ENCODE measurements at places on chromosomes 12 and 14.

- no peak for DNase-seq
Measured at GRCh38 chr12:2384029-2384386, 331.2 kb downstream of the CACNA1C start.

GRCh38 chr12:46160981-46161690 lies 107.7 kb downstream of the SLC38A1 start:
- no peak for DNase-seq

DNA sequence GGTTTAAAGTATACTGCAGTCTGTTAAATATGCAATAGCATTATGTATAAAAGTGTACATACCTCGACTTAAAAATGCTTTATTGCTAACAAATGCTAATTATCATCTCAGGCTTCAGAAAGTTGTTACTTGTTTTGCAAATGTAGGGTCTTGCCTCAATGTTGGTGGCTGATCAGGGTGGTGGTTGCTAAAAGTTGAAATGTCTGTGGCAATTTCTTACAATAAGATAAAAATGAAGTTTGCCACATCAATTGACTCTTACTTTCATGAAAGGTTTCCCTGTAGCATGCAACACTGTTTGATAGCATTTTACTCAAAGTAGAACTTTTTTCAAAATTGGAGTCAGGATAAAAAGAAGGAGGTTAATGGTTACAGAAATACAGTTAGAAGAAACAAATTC lies 407.7 kb upstream of the OR4E1 start:
- no peak for DNase-seq

- no peak for DNase-seq
Measured at GRCh38 chr12:99966429-99966828, 18.3 kb downstream of the ANKS1B start.

- DNase-seq, result no peak
Measured at GRCh38 chr12:89289720-89290119, 62.6 kb downstream of the DUSP6 start.

GRCh38 chr14:81176241-81176640 lies 44.5 kb downstream of the GTF2A1 start:
- no peak for DNase-seq

- DNase-seq, result no peak
Measured at GRCh38 chr12:93109551-93110203, 180.6 kb upstream of the EEA1 start.

DNA sequence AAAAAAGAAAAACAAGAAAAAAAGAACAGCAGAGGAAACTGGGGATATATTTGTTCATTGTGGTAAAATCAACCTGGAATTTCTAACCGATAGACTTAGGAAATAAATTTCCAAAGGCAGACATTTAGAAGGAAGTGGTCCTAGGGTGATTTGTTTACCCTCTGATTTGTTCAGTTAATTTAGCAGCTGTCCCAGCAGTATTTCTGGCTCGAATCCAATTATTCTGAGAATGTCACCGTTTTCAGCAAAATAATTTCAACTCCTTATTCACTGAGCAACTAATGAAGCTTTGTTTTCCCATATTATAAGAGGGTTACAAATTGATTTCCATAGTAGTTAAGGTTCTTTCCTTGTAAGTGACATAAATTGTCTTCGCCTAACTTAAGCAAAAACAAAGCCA lies 285.2 kb upstream of the SYT10 start:
- no peak for DNase-seq
